Muscle of leg (tissue), 16 donors: ENCODE measurements at places on chromosomes 16 and 17. TPM values are rescaled to one million over a fixed set of nuclear protein-coding genes. Genes with fewer than 3 reads are reported as not detected.
A peak's percentile ranks its signal among the peaks of the same experiment; 100 is the strongest.

Gene BCAR1
- total RNA-seq, result 33.4 TPM

Gene TNFRSF13B
- not detected for total RNA-seq

- no peaks in the 10 kb centered on the region for H3K36me3 ChIP-seq
- H3K27ac ChIP-seq, result peak within 1 kb of the TSS; percentile 94
- peaks cover 60% of the 10 kb centered on the region for H3K4me1 ChIP-seq
- H3K27me3 ChIP-seq, result peaks cover 2% of the 10 kb centered on the region
- peak within 1 kb of the TSS; percentile 79 for H3K4me3 ChIP-seq
Observed at GRCh38 chr17:21284319-21285163, at the start of gene MAP2K3. TSS of gene MAP2K3 (plus strand) at chr17:21284711. CDS start at chr17:21284921, 210 bp downstream.

- peak; percentile 93 for DNase-seq
- no peak overlapping the region for H3K4me3 ChIP-seq
- peak overlapping the region; percentile 54 for H3K27ac ChIP-seq
- H3K27me3 ChIP-seq, result no peaks in the 10 kb centered on the region
Observed at GRCh38 chr17:13646969-13647542, 45.3 kb upstream of the HS3ST3A1 start.

GRCh38 chr16:73028721-73029361 is 19.1 kb downstream of the ZFHX3 start:
- peaks cover 42% of the 10 kb centered on the region for H3K4me1 ChIP-seq
- H3K27me3 ChIP-seq, result no peaks in the 10 kb centered on the region
- H3K36me3 ChIP-seq, result no peaks in the 10 kb centered on the region
- H3K27ac ChIP-seq, result no peak overlapping the region
- no peak overlapping the region for H3K4me3 ChIP-seq

GRCh38 chr16:67986949-67987348 is 6.7 kb upstream of the DPEP3 start:
- peaks cover 28% of the 10 kb centered on the region for H3K4me1 ChIP-seq
- H3K27ac ChIP-seq, result peak overlapping the region; percentile 59
- no peak overlapping the region for H3K4me3 ChIP-seq
- no peak for DNase-seq
- no peaks in the 10 kb centered on the region for H3K27me3 ChIP-seq

GRCh38 chr16:46808997-46809396 is 22.0 kb downstream of the C16orf87 start:
- no peaks in the 10 kb centered on the region for H3K4me1 ChIP-seq
- H3K27me3 ChIP-seq, result no peaks in the 10 kb centered on the region
- H3K4me3 ChIP-seq, result no peak overlapping the region
- no peak for DNase-seq
- H3K36me3 ChIP-seq, result no peaks in the 10 kb centered on the region

GRCh38 chr16:68823401-68824135 is 19.8 kb upstream of the TANGO6 start:
- no peaks in the 10 kb centered on the region for H3K27me3 ChIP-seq
- H3K4me1 ChIP-seq, result no peaks in the 10 kb centered on the region
- peak; percentile 53 for DNase-seq
- no peaks in the 10 kb centered on the region for H3K36me3 ChIP-seq
